ENCODE measurements at places on chromosomes 5 and 9.

DNA sequence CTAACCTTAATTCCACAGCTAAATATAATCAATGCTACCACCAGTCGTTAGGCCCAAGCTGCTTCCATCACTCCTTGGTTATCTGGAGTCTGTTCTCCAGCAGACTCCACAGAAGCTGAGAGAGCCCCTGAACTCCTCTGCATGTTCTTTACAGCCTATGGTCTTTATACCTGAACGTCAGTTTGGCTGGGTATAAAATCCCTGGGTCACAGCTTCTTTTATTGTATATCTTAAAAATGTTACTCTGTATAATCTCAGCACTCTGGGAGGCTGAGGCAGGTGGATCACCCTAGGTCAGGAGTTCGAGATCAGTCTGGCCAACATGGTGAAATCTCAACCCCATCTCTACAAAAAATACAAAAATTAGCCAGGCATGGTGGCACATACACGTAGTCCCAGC, 23.7 kb upstream of the MRNIP start:
- no peak for DNase-seq

- peak; percentile 96 for DNase-seq
These were observed at the start of gene FBXW2 for GRCh38 chr9:120792898-120793765. Gene FBXW2 (minus strand): TSS chr9:120793416. CDS start chr9:120788258, 5,158 bp downstream.

DNA sequence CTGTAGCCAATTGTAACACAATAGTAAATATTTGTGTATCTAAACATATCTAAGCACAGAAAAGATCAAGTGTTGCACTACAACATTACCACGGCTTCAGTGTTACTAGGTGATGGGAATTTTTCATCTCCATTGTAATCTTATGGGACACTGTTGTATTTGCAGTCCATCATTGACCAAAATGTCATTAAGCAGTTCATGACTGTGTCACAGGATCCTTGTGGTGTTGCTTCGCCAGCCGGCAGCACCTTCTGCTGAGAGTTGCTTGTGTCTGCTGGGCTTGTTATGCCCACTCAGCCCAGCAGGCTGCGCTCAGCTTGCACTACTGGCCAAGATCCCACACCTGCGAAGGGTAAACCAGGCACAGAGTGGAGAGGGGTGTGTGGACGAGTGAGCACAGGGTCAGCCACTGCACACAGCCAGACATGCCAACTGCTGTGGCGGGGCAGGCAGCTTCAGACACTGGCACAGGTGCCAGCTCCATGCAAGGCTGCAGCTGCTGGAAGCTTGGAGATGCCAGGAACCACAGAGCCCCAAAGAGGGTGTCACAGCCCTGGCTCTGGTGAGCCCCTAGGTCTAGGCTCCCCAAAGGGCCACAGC, 273.7 kb downstream of the CETN3 start:
- no peak for DNase-seq

- DNase-seq, result no peak
These were observed 169.4 kb upstream of the GLRA1 start for GRCh38 chr5:152094060-152094459.

DNA sequence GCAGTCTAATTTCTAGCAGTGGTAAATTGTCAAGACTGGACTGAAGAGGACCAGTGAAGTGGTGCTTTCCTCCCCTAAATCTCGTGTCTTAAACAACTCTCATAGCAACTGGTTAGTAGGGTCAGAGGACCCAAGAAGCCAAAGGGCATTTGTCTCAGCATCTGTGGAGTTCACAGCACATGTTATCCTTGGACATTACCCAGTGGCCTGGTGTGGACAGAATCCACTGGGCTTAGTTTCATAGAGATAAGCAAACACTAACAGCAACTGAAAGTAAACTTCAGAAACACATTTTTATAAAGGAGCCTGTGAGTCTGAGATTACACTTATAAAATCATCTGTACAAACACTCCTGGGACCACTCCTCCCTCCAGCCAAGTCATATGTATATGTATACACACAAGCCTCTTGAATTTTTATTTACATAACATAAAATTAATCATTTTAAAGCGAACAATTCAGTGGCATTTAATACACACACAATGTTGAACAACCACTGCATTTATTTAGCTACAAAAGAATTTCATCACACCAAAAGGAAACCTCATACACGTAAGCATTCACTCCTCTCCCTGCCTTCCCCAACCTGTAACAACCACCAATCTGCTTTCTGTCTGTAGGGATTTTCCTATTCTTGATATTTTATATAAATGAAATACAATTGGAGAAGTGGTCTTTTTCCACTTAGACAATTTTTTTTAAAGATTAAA, 457.8 kb downstream of the RASEF start:
- peak; percentile 18 for DNase-seq

DNA sequence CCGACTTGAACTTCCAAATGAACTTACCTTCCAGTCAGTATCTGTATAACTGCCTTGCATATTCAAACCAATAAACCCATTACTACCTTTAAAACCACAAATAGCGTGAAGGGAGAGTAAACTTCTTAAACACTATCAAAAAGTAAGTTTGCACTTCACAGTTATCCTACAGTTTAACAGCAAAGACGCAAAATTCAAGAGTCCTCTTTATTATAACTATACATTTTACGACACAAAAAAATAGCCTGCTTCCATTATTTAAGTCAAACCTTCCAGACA, 1.8 kb downstream of the PTBP3 start:
- DNase-seq, result no peak

DNA sequence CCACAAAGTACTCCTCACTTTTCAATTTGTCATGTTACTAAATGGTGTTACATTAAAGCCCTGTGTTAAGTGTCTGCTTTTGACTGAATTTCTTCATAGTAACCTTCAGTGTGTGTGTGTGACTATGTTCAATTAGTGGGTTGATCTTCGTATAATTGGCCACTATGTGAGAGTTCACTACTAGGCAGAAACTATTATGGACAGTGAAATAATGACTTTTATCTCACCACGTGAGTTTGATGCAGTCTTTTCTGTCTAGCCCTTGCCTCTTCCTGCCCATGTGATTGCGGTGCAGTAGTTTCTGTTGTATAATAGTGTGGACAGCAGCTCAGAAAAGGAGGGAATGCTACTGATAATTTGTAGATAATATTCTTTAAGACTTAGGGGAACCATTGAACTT, 1.8 kb upstream of the MAML1 start:
- DNase-seq, result no peak

GRCh38 chr5:82365026-82365425, 86.9 kb upstream of the RPS23 start:
- no peak for DNase-seq

DNA sequence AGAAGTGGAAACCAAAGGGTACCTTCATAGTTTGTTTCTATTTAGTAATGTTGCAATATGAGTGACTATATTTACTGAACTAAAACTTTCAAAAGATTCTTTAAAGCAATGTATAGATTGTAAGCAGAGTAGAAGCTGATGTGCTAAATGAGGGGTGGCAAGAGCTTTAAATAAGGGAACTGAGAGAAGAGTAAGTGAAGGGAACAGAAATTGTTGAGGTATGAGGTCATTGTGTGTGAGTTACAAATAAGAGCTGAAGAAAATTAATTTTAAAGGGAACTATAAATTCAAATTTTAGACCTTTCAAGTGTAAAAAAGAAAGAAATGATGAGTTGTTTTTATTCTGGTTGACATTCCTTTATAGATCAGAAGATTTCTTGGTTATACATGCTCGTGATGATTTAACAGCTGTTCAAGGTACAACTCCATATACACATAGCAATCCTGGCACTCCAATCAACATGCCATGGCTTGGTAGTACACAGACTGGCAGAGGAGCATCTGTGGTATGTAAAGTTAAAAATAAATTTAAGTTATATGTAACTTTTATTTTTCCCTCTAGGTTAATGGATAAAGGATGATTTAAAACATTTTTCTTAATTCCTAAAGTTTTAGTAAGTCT, 135.1 kb upstream of the TNFAIP8 start:
- DNase-seq, result no peak

GRCh38 chr9:131008909-131009618, at the start of gene LAMC3:
Gene LAMC3 (plus strand): TSS chr9:131009174. CDS start chr9:131009215, 41 bp downstream.
- peak; percentile 54 for DNase-seq

DNA sequence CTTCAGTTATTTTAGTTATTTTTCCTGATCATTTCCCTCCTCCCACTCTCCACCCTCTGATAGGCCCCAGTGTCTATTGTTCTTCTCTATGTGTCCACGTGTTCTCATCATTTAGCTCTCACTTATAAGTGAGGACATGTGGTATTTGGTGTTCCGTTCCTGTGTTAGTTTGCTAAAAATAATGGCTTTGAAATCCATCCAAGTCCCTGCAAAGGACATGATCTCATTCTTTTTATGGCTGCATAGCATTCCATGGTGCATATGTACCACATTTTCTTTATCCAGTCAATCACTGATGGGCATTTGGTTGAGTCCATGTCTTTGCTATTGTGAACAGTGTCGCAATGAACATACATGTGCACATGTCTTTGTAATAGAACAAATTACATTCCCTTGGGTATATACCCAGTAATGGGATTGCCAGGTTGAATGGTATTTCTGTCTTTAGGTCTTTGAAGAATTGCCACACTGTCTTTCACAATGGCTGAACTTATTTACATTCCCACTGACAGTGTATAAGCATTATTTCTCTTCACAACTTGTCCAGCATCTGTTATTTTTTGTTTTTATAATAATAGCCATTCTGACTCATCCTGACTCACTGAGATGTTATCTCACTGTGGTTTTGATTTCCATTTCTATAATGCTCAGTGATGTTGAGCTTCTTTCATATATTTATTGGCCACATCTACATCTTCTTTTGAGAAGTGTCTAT, 17.2 kb upstream of the DIRAS2 start:
- DNase-seq, result no peak

- DNase-seq, result no peak
These were observed 47.8 kb upstream of the SNX2 start for GRCh38 chr5:122727112-122727541.

DNA sequence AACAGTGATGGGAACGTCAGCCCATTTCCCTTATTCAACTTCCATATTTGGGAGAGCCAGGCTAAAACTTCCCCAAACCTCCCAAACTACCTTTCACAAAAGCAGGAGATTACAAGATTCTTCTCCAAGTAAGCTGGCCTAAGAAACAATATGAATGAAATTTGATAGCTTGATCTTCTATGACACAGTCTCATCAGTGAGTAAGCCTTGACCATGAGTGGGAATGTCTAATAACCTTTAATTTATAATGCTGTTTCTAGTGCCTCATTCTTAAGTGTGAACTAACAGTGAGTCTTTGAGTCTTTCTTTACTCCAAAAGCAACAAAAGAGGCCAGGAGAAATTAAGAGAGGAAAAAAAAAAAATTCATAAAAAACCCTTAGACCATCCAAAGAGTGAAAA, 1379.9 kb downstream of the EFNA5 start:
- DNase-seq, result no peak

- DNase-seq, result no peak
These were observed 25.3 kb upstream of the CAMSAP1 start for GRCh38 chr9:135932656-135933055.
